ENCODE measurements at places on chromosomes 11 and 22. TPM values are rescaled to one million over a fixed set of nuclear protein-coding genes. Genes with fewer than 3 reads are reported as not detected.
A peak's percentile ranks its signal among the peaks of the same experiment; 100 is the strongest.

ZNF214 gene
- 6.0 TPM for total RNA-seq

GRCh38 chr22:29719899-29720645, at the start of gene CABP7:
TSS of gene CABP7 (plus strand) at chr22:29720003. CDS start at chr22:29720425, 422 bp downstream.
- DNase-seq = no peak

DNA sequence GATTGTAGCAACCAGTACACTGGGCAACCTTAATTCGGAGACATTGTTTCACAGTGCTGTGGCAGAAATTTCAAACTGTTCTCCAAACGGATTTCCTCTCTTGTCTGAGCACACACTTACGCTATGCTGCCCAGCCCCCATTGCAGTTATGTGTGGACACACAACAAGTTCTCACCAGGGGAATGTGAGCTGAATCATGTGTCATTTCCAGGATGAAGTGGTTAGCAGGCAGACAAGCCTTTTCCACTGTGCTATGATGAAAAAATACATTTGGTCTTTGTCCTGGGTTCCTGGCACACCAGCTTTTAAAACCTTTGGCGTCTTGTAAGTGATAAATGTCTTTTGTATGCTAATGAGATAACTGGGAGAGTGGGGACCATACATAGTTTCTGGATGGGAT, 46.9 kb upstream of the SYT9 start:
- no peak for DNase-seq

DNA sequence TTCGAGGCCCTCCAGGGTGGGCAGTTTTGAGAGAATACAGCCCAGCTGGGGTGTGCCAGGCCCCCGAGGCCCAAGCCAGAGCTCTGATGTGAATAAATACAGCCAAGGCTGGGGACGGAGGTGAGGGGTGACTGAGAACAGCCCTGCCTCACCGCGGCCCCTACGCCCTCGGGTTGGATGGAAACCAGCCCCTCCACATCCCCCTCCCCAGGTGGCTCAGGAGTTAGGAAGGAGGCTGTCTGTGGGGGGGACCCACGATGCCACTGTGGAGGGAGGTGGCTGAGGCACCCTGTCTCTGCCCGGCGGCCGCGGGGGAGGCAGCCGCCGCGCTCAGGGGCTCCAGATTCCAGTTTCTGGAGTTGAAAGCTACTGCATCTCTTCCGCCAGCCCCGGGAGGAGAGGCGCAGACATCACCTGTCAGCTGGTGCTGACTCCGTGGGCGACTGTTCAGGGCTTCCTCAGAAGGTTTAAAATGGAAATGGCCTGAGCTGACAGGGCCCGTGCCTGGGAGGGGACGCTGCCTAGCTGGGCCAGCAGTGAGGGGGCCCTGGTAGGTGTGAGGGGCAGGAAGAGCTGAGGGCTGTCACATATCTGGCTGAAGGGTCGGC, 1.4 kb downstream of the FLRT1 start:
- no peak for DNase-seq

DNA sequence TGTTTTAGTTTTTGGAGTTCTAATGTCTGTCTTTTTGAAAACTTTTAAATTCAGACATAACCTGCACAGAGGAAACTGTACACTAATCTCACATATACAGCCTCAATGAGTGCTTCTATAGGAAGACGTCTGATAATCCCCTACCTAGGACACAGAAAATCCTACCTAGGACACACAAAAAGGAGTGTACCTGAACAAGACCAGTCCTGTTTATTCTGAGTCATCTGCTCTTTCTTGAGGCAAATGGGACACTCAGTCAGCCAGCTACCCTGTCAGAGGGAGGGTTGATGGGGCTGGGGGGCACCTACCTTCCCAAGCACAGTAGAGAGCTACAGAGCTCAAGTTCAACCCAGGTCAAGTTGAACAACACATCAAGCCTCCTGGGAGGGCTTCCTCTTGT, 346.6 kb upstream of the NCAM1 start:
- DNase-seq = no peak

GPR83 gene
- 0.48 TPM for total RNA-seq

GRCh38 chr11:2203440-2204259, 32.0 kb upstream of the TH start:
- no peak for DNase-seq

DNA sequence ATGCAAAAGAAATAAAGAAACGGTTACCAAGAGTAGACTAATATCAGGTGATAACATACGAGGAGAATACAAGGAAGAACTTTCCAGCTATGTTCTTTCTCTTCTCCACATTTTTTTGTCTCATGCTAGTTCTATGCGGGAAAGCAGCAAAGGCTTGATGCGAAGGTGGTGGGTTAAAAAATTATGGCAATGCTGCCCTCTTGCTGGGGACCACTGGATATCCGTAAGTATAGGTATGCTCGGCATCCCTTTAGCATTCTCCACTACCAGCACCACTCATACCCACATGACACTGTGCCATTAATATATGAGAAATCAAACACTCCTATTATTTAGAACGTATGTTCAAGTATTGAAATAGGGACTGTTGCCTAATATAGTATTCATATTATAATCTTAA, 776.4 kb downstream of the LRRC4C start:
- no peak for DNase-seq

GRCh38 chr11:74090701-74091100, 80.1 kb downstream of the C2CD3 start:
- DNase-seq = no peak

- no peak for DNase-seq
These were observed 7.3 kb upstream of the CTSC start for GRCh38 chr11:88344869-88345268.

GRCh38 chr11:18722293-18722637, 3.7 kb downstream of the IGSF22 start:
- DNase-seq = no peak

DNA sequence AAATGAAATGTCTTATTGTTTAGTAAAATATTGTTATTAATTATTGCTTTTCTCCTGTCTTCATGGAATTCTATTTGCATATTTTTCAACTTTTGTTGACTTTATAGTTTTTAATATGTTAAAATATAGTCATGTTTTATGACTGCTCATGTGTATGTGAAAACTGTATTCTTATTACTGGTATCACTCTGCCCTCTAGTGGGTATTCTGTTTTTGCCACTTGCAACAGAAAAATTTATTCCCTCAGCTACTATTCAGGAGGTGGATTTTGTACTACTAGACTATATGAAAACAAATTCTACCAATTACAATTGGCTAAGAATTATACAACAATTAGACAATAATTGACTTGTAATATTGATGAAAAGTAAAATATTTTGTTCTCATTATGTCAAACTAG, 45.0 kb downstream of the OR4C6 start:
- no peak for DNase-seq

PAMR1 gene
- total RNA-seq = 51.5 TPM

GRCh38 chr11:70000228-70000627, 77.9 kb upstream of the ANO1 start:
- no peak for DNase-seq

- DNase-seq = no peak
These were observed 15.5 kb upstream of the OR52K1 start for GRCh38 chr11:4466871-4467442.

CRYBB1 gene
- total RNA-seq = 0.72 TPM

LRRC4C gene
- total RNA-seq = 1.2 TPM

- DNase-seq = peak; percentile 69
These were observed 138.2 kb upstream of the MTMR2 start for GRCh38 chr11:96062134-96062533.

TMEM126A gene
- total RNA-seq = 20.2 TPM

DNA sequence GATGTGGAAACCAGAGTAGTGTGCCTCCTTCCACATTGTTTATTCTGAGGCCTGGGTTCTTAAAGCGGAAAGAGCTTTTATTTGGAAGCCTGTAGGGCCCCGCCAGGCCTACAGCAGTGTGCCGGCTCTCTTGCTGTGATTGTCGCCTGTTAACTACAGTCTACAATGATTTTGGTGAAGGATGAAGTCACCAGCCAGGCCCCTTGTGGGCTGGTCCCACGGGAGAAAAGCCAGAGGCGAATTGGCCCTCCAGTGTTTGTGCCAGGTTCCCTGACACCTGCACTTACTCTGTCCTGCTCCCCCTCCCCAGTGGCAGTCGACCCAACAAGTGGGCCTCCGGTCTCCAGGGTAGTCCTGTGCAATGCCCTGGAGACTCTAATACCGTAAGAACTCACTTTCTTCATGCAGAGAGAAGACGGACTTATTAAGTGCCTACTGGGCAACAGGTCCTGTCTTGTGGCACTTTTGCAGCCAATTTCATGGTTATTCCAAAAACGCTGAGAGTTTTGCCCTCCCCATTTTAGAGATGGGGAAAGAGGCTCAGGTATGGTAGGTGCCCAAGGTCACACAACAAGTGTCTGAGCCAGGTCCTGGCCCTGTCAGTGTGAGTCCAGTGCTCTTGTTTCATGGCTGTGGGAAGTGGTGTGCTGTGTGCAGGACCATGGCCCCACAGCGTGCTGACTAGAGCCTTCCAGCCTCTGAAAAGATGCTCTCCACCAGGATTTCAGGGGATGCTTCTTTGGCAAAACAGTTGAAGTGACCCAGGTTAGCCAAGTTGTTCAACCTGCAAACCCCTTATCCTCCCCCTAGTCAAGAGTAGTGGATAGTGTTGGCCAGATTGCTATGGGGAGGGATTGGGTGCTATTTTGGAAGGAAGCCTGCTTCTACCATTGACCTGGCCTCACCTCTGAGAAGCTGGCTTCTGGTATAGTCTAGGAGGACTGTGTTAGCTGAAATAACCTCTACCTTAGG, 1.4 kb downstream of the MICAL2 start:
- DNase-seq = no peak

SOX6 gene
- total RNA-seq = 54.7 TPM

- DNase-seq = no peak
These were observed 32.7 kb upstream of the TMEM41B start for GRCh38 chr11:9347100-9347499.

DNA sequence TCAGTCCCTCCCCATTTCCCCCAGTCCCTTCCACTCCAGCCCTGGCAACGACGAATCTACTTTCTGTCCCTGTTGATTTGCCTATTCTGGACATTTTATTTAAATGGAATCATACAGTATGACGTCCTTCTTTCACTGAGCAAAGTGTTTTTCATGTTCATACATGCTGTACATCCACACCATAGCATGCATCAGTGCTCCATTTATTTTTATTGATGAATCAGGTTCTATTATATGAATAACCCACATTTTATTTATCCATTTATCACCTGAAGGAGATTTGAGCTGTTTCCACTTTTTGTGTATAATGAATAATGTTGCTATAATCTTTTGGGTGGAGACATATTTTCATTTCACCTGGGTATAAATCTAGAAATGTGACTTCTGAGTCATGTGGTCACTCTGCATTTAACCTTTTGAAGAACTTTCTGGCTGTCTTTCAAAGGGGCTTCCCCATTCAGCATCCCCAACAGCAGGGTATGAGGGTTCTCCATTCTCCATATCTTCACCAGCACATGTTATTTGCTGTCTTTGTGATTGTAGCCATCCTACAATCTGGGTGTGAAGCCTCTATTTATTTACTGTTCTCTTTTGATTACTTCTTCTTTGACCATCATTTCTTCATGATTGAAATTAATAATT, 531.7 kb downstream of the ETS1 start:
- DNase-seq = no peak

GRCh38 chr11:64152841-64153691, 12.8 kb downstream of the MACROD1 start:
- DNase-seq = peak; percentile 53

OR52I2 gene
- total RNA-seq = 4.8 TPM

DNA sequence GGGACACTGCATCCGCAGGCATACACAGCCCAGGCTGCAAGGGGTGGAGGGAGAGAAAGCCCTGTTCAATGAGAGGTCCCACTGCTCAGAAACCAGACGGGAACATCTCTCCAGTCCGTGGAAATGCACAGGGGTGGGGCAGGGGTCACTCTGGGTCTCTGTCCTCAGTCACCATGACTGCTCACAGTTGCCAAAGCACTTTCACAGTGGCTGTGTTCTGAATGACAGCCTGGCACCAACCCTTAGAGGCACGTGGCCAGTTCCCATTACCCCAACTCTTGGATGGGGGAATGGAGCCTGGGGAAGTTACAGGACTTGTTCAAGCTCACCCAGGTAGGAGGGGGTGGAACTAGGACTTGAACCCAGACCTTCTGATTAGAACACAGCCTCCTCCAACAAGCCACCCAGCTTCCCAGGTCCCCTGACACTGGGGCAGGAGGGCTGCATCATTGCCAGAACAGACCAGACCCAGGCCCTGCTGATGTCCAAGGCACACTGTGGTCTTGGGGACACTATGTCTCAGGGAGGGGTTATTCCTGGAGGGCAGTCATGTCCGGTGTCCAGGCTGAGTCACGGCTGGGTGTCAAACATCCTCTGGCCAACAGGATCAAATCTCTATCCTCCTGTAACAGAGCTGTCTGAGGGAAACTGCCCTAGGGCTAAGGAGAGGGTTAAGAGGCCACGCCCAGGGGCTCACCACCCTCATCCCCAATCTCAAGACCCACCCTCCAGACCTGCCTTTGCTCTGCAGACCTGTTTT, 8.2 kb downstream of the ZNF70 start:
- DNase-seq = no peak

GRCh38 chr11:92588393-92588792, 363.8 kb downstream of the FAT3 start:
- no peak for DNase-seq

DNA sequence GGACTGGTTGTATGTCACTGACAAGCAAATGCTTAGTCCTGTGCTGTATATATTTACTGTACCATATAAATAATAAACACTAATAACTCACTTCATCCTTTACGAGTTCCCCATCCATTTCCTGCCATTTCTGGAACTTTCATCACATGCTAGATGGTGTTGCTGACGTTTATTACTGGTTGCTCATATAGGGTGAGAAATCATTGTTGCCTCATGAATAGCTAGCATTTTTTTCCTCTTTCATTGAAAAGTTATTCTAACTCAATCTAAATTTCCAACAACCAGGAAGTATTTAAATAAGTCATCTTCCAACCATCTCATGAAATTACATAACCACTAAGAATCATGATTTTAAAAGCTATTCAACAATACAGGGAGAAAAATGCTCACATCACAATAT, 88.6 kb upstream of the RCN1 start:
- DNase-seq = no peak

GRCh38 chr11:131683666-131684065, 313.3 kb downstream of the NTM start:
- DNase-seq = no peak

DNA sequence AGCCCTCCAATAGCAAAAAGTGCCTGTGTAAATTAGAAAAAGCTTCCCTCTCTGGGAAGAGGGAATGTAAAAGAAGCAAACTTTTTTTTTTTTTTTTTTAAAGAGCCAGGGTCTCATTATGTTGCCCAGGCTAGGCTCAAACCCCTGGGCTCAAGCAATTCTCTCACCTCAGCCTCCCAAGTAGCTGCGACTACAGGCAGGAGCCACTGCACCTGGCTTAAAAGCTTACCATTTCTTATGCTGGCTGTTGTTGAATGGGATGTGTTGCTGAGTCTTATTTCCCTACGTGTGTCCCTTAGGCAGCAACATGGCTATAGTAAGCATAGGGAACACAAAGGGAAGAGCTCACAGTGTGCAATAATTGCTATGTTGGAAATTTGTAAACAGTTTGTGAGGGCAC, 225.5 kb upstream of the CCDC90B start:
- no peak for DNase-seq
